ENCODE measurements at places on chromosomes 11 and 22.
A peak's percentile ranks its signal among the peaks of the same experiment; 100 is the strongest.

GRCh38 chr11:113417428-113417827 lies 29.8 kb downstream of the ANKK1 start:
- no peak for DNase-seq

GRCh38 chr11:128804481-128804880 lies 62.6 kb downstream of the KCNJ1 start:
- no peak for DNase-seq

DNA sequence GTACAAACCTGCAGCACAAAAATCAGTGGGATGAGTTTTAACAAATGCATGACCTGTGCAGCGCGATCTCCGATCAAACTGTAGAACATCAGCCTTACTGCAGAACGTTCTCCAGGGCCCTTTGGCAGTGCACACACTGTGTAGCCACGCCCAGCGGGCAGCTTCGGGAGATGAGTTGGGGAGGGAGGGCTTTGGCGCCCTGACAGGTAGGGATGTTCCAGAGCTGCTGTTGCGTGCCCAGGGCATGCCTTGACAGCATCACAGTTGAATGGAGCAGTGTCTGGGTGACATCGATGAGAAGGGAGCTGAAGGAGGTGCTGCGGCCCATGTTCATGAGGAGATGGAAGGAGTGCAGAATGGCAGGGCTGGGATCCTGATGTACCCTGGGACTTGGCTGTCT lies 80.2 kb downstream of the TBC1D22A start:
- DNase-seq, result no peak

- DNase-seq, result peak; percentile 61
Measured at GRCh38 chr11:8913961-8914660, 3.1 kb downstream of the AKIP1 start.

GRCh38 chr11:83054001-83054400 lies 17.7 kb downstream of the RAB30 start:
- peak; percentile 78 for DNase-seq

Measured in B cell (primary cell).